RWPE1 (cell line): ENCODE measurements at places on chromosomes 6 and 20.

GRCh38 chr6:119312875-119313338 lies 36.7 kb downstream of the MAN1A1 start:
- DNase-seq = no peak

DNA sequence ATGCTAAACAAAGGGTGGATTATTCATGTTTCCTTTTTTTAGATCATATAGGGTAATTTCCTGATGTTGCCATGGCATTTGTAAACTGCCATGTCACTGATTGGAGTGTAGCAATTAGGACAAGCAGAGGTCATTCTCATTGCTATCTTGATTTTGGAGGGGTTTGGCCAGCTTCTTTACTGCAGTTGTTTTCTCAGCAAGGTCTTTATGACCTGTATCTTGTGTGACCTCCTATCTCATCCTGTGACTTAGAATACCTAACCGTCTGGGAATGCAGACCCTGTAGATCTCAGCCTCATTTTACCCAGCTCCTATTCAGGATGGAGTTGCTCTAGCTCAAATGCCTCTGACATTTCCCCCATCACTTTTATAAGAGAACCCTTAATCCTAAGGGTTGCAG lies 53.6 kb downstream of the CDS2 start:
- no peak for DNase-seq

GRCh38 chr20:62805155-62805710 lies 598 bp downstream of the OGFR start:
- DNase-seq = no peak

GRCh38 chr6:33856655-33857054 lies 52.9 kb upstream of the MLN start:
- DNase-seq = no peak

DNA sequence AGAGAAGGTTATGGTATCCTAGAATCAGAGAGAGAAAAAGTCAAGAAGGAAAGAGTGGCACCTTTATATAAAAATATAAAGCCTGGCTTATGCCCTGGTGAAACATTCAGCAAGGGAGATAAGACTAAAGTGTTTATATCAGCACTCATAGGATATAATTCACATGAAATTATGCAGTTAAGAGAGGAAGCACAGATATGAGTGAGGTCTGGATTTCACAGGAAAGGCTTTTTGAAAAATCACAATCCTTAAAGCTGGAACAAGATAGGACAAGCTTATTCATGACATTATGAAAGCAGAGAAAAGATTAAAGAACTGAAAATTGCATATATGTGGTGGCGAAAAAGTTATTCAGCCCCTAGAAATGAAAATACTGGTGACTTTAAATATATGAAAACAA lies 181.2 kb upstream of the FLRT3 start:
- DNase-seq = no peak

- DNase-seq = no peak
Observed at GRCh38 chr6:146819596-146820320, 221.0 kb downstream of the ADGB start.

DNA sequence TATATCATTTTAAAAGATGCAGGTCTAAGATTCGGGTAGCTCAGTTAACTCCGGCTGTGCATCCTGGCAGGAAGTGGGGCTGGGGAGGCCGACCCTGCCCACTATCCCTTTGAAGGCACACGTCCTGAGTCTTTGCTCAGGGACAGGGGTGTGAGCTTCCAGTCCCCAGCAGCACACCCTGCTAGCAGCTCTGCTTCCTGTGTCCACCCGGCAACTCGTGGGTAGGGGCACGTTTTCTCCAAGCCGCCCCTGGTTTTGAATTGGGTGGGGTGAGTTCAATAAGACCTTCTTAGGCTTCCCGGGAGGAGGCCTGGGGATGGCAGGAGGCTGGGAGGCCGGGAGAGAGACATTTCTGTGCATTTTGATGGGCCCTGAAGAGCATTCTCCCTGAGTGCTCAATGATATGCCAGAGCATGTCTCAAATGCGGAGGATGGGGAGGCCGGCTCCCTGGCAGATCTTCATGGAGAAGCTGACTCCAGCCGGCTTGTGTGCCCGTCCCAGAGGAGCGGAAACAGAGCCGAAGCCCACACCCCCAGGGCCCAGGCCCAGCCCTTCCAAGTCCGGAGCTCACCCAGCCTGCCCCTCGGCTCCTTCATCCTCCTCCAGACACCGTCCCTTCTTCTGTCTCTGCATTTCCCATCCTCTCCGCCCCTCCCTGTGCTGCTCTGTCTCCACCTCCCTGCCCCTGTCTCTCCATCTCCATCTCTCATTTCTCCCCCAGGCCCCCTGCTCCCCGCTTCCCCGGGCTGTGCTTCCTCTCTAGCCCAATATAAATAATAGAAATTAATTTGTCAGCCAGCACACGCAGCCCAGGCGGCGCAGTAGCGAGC lies 36.3 kb upstream of the ZFAND3 start:
- DNase-seq = no peak

DNA sequence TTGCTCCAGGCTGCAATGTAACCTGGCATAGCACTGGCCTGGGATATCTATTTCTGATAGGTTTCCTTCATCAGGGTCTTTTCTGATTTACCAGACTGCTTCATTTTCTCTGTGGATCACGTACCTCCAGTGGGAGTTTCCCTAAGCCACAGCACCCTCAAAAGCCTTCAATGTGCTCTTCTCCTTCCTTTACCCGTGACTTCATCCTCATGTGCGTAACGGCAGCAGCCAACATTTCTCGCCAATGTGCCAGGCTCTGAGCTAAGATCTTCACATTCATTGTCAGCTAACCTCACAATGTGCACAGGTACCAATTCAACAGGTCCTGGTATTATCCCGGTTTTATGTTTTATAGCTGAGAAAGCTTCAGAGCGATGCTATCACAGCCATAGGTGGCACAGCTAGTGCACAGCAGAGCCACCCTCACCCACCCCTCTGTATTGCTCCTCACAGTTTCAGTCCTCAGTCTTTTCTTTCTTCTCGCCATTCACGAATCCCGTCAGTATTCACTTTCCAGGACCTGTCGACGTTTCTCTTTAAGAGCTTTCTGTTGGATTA lies 58.2 kb downstream of the TNFAIP3 start:
- DNase-seq = no peak

DNA sequence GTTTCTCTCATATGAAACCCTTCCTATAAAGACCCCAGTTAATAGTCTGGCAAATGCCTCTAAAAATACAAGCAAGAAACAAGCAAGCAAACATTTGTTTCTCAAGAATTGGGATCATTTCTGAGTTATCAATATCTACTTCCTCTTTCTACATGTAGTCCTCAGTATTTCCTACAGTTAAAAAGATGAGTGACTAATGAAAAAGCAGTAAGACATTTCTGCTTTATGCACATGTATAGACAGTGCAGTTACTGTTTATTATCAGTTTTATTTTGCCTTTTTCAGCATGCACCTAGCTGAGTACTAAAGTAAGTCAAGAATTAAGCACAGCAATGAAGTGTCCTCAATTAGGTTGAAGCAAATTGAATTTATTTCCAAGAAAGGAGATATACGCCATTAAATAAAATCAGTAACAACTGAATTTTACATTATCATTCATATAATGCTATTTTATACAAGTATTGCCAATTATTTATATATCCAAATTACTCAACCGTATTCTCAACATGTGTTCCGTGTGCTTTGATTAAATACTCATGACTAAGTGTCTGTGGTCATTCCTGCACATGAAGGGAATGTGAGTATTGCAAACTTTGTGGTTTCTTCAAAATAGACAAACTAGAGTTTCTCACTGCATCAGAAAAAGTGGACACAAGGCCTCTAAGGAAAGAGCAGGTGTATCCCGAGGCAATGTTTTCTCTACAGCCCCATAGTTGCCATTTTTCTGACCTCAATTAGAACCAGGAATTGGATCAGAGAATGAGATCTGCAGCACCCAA lies 159.3 kb upstream of the MARCKS start:
- DNase-seq = peak; percentile 46

- DNase-seq = no peak
Observed at GRCh38 chr6:22613051-22613450, 43.7 kb downstream of the HDGFL1 start.

DNA sequence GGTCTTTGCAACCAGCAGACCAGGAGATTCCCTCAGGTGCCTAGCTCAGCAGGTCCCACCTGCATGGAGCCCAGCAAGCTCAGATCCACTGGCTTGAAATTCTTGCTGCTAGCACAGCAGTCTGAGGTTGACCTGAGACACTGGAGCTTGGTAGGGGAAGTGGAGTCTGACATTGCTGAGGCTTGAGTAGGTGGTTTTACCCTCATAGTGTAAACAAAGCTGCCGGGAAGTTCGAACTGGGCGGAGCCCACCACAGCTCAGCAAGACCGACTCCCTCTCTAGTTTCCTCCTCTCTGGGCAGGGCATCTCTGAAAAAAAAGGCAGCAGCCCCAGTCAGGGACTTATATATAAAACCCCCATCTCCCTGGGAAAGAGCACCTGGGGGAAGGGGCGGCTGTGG lies 34.3 kb downstream of the PRSS35 start:
- DNase-seq = no peak

DNA sequence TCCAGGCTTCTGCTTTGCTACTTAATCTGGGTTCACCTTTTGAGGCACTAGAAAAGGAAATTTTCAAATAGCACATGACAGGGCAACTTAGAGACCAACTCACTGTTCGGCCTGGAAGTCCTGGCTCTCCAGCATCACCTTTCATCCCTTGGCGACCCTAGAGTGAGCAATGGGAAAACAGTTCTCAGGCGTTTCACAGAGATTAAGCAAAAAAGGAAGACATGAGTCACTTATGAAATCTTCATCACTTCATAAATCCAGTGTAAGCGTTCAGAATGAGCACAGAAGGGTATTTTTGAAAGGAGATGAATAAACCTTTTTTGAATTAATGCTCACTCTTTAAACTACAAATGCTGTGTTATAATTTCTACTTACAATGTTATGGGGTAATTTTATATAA lies 104.0 kb downstream of the COL12A1 start:
- no peak for DNase-seq

GRCh38 chr6:106894978-106895702 lies 79.4 kb downstream of the CD24 start:
- no peak for DNase-seq

DNA sequence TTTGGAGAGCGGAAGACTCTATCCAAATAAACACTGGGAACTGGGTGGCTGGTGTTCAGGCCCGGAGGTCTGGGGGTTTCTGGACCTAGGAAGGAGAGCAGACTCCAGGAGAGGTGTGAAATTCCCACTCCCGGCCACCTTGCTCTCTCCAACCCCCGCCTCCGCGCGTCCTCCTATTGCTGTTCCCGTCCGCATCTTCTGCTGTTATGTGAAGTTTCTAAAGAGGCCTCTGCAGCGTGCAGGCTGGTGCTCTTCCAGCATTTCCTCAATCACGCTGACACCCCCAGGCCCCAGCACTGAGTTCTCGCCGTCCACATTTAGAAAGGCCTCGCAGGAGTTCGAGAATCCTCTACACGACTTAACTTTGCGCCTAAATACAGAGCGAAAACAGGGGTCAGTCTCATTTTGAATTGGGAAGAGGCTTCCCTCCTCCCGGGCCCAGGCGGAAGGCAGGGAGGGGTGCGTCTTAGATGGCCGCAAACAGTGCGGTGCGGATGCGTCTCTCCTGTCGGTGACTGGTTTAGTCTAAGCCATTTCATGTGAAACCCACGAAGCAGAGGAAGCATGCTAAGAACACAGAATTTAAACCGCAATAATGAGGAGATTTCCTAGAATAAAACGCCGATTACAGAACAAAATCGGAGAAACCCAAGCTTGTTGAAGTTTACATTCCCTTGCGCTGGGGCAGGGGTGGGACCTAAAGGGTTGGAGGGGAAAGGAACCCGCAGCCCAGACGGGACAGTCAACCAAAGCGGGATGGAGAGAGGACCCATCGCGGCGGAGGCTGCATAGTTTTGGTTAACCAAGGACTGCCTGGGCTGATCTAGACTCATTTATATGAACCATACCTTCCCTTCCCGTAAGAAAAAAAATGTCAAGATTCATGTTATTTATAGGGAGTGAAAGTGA lies 4.0 kb upstream of the FOXF2 start:
- DNase-seq = no peak

GRCh38 chr6:127302728-127303660 lies 36.3 kb downstream of the RNF146 start:
- DNase-seq = peak; percentile 42
